NCI-H187 (cell line): ENCODE measurements at places on chromosomes 12 and 14.

DNA sequence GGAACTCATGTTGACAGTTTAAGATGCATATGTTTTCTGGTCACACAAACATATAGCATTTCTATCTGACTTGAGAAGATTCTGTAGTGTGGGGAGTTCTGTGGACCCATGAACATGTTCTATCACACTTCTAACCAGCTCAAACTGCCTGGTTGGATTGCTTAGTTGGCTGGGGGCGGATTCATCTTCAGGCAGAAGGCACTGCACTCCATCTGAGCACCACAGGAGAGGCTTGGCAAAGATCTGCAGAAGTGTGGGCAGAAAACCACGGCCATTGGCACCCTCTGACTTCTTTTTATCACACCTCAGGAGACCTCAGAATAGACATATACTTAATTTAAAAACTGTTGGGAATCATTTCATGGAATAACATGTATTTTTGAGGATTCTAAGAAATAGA lies 68.5 kb downstream of the LIN7A start:
- DNase-seq = no peak

DNA sequence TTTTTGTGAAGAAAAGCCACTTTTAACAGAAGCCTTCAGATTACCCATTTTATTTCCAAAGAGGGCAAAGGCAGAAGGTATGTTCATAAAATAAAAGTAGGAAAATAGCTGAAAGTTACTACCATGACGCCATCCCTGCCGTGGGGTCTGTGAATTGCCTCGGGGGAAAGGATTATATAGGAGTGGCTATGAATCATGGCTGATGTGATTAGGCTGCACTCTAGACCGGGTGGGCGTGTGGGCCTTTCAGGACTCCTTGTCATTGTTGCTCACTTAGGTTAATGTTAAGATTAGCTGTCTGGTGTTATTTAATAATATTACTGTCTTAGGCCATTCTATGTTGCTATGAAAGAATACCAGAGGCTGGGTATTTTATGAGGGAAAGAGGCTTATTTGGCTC lies 195.5 kb downstream of the EGLN3 start:
- no peak for DNase-seq

DNA sequence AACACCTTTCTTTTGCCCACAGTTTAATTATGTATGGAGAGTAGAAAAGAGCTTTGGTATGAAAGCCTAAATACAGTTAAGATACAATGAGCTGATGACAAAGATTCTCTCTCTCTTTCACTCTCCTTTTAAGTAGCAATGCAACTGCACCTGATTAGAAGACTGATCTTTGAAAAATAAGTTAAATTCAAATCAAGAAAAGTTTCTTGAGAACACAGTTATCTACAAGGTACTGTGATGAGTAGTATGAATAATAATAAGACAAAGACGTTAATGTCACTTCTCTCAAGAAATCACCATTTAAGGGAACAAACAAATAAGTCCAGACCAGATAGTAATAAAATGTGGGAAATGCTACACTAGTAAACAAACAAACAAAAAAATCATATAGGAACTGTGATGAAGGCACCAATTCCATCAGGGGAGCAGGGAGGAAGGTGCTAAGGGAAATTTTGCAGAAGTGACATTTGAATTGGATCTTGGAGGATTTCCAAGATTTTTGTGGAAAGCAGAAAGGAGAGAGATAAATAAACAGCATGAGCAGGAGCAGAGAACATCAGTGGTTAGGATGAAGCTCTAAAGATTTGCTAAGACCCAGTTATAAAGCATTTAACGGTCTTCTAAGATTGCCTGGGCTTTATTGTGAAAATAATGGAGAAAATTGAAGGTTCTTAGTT lies 65.2 kb upstream of the STK38L start:
- DNase-seq = no peak

DNA sequence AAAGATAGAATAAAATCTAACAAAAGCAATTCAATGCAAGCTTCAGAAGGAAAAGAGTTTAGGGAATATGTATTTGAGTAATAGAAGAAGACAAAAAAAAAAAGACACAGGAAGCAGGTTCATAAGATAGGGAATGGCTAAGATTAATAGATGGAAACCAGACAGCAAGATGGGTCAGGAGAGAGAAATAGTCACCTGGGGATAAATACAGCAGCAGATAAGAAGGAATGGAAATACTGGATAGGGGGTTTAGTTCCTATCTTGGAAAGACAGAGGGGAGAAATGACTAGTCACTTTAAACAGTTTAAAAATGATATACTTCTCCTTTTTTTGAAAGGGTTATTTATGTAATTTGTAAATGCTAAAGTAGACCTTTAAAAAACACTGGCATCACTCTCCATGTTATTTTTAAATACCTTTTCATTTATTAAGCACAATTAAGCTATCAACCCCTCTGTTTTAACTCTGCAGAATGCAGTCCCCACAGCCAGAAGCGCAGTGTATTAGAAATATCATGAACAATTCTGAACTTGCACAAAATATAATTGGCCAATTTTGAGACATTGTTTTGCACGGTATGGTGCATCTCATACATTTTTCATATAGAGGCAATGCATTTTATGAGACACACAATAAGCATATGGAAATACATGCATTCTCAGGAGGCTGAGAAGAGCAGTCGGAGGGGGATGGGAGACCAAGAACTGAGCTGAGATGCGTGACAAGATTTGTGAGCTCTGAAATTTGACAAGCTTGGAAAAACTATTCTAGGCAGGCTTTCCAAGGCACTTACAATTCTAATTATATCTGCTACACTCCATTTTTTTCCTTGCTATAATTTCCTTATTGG lies 303.4 kb upstream of the PRICKLE1 start:
- DNase-seq = no peak

DNA sequence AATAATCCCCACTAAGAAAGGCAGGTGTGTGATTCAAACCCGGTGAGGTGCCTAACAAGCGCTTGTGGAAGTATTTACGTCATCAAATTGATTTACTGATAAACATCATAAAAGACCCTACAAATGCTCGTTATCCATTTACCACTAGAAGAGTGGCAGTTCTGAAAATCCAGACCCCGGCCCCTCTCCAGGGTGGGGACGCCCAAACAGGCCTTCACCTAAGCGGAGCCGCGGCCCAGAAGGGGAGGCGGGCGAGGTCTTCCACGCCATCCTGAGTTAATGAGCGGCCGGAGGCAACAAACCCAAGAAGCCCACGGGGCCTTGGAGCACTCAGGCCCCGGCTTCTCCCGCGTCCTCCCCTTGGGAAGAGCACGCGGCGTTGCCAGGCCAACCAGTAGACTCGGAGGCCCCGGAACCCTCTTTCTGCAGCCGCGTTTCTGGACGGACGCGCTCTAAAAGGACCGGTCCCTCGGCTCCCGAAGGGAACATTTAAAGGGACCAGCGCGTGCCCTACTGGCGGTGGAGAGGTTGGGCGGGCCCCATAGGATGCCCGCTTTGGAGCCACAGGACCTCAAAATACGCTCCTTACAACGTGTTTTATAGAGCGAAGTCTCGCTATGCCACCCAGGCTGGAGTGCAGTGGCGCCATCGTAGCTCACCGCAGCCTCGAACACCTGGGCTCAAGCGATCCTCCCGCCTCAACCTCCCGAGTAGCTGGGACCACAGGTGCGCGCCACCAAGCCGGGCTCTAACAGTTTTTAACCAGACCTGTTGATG lies 3.5 kb downstream of the PTPN21 start:
- peak; percentile 32 for DNase-seq

- DNase-seq = no peak
These were observed 32.0 kb downstream of the CDK17 start for GRCh38 chr12:96368233-96368632.

DNA sequence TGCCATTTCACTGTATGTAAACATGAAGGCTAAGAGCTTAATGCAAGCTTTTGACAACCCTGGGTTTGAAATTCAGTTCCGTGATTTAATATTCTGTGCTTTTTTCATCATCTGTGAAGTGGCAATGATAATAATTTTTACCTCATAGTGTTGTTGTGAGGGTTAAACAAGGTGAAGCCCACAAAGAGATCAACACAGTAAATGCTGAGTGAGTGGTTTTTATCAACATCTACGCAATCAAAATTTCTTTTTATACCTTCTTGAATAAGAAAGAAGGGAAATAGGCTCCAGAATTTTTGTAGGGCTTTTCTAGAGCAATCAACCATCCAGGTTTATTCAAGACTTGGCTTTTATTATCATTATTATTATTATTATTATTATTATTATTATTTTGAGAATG lies 490.8 kb downstream of the SOX5 start:
- no peak for DNase-seq

GRCh38 chr12:22600181-22600580 lies 24.8 kb upstream of the ETNK1 start:
- no peak for DNase-seq

- no peak for DNase-seq
These were observed 179.2 kb downstream of the KICS2 start for GRCh38 chr12:64042911-64043310.

DNA sequence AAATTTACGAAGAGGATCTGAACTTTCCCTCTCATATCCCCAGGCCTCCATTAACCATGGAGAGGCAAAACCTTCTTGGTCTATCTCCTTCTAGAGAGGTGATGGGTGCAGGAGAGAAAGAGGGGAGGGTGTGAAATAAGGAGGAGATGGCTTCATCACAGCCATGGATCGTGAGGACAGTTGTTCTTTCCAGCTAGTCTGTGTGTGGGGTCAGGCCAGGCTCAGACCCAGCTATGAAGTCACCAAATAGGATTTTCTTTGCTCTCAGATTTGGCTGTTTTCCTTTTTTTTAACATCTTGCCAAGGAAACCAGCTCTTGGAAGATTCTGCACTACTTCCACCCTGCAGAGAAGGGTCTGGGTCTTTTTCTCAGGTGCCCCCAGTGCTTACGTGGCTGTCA lies 64.9 kb upstream of the FAM181A start:
- DNase-seq = no peak

- DNase-seq = no peak
These were observed 696.9 kb upstream of the FBXO33 start for GRCh38 chr14:40129159-40129558.

- DNase-seq = no peak
These were observed 1.7 kb downstream of the ATF7IP start for GRCh38 chr12:14367040-14367661.

- DNase-seq = no peak
These were observed 315.5 kb downstream of the RMST start for GRCh38 chr12:97778111-97778510.

DNA sequence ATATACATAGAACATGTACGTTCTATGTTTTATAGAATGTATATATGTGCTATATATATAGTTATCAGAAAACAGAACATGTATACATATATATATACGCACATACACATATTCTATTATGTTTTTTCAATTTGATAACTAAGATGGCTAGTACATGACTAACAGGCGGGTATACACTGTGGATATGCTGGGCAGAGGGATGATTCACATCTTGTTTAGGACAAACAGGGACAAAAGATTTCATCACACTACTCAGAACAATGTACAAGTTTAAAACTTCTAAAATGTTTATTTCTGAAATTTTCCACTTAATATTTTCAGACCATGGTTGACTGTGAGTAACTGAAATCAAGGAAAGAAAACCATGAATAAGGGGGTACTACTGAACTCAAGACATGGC lies 17.4 kb downstream of the TIMELESS start:
- no peak for DNase-seq

DNA sequence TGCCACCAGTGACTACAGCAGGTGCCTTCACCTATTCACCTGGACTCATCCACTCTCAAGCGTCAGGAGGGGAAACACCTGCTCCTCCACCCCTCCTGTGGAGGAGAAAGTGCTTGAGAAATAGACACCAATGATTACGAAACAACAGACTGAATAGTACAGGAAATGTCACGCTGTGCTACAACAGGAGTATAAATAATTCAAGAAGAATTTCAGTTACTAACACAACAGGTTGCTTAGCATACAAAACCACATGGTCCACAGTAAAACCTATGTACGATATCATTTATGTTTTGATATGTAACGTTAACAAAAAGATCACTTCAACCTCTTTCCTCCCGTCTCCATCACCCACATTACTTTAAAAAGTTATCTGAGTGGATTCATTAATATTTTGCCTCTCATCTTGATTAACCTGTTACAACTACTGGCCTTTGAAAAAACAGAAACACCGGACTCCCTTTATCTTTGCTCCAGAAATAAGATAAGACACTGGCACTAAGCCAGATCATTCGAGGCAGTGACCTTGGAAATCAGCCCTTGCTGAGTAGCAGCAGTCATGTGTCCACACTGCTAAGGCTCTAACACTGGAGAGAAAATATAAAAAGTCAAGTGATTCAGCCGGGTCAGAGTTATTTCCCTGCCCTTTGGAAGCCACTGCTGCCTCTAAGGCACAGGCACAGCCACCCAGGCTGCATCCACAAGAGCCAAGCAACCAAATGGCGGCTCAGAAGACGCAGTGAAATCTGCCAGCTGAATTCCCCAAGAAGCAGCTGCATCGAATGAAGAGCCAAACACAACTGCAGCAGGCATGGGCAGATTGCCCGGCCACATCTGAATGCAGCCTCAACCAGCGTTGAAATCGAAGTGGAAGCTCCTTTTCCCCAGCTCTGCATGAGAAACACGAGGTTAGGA lies 40.9 kb downstream of the NT5DC3 start:
- peak; percentile 91 for DNase-seq

DNA sequence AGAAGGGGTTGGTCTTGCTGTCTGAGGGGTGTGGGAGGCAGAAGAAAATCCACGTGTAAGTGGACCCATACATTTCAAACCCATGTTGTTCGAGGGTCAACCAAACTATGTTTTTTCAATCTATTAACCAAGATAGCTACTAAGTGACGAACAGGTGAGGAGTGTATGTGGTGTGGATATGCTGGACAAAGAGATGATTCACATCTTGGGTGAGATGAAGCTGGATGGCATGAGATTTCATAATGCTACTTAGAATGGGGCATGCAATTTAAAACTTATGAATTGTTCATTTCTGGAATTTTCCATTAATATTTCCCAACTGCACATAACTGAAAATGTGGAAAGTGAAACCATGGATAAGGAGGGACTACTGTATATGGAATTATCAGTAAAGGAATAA lies 17.9 kb upstream of the KTN1 start:
- DNase-seq = no peak

DNA sequence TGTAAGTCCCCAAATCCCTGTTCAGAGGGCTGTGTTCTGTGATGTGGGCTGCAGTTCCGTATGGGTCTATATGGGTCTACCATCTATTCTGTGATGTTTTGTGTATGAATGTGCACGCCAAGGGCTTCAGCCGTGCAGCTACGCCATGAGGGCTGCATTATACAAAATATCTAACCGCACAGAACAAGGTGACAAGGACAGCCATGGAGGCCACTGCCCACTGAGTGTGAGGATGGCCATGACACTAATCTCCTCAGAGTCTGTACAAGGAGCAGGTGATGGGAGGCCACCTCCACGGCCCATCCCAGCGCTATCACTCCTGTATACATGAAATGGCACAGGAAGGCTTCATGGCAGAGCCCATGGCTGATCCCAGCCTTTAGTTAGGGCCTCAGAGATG lies 102.0 kb downstream of the DICER1 start:
- no peak for DNase-seq

DNA sequence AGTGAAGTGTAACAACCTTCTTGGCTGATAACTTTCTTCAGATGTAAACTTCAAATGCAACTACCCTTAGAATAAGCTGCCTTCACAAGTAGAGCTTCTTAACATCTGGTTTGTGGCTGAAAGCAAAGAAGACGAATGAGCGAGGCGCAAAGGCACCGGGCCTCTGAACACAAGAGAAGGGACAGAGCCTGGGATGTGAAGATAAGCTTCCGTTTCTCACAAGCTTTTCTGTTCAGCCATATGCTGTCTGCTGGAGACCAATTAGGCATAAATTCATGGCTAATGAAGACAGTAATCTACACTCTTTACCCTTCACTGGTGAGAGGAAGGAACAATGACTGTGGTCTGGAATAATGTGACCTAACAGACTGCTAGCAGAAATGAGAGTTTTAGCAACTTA lies 195.2 kb downstream of the ATXN7L3B start:
- no peak for DNase-seq

GRCh38 chr12:66548338-66549049 lies 130.4 kb downstream of the GRIP1 start:
- DNase-seq = no peak
